NCI-H460 (cell line): ENCODE measurements at places on chromosomes 2 and 18.

GRCh38 chr2:228446734-228447133 is 265.2 kb upstream of the SPHKAP start:
- no peak for DNase-seq

DNA sequence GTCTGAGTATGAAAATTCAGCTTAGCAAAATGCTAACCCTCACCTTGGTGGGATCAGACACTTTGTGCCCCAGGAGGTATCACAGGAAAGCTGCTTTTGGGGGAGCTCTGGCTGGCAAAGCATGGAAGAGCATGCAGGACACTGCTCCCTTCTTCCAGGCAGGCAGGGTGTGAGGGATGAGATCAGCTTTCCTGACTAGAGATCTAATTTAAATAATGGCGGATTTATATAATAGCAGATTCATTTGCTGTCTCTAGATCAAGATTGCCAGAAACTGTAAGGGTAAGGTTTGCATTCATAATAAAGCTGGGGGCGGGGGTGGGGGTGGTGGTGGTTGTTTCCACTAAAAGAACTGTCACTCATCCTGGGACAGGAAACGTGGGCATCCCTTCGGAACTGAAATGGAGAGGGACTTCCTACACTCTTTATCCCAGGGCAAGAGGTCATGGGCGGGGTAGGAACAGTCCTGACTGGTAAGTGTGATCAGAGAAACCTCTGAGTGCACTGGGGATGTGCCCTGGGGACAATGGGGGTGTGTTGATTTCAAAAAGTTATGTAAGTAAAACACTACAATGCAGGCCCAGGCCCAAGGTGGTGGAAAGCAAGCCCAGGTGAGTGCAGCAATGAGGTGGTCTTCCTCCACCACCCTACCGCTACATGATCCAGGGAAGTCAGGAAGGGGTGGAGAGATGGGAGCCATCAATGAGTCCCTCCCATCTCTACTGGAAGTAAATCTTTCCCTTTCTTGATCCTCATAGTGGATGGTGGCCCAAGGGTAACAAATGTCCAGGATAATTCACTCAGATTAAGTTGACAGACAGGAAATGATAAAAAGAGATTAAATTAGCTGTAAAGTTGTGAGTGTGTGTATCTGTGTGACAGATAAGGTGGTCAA is 171.4 kb upstream of the SERPINE2 start:
- DNase-seq: no peak

DNA sequence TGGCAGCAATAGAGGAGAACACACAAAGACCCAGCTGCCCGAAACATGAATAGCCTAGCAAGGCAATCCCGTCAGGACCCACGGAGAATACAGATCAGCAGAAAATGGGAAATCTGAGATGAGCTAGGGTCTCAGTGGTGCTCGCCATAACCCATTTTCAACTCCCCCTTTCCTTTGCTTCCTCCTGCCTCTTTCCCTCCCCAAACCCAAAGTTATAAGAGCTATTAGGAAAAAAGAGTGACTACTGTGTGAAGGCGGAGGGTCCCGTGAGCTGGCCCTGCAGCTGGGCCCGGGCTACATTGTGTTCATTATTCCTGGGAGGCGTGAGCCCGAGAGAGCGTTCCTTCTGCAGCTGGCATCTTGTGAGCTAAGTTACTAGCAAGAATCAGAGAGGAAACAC is 118.4 kb downstream of the PID1 start:
- no peak for DNase-seq

GRCh38 chr2:159807183-159808031 is 9.4 kb upstream of the CD302 start:
- peak; percentile 62 for DNase-seq

- DNase-seq: no peak
These were observed 865.1 kb upstream of the ACVR2A start for GRCh38 chr2:146979746-146980145.

GRCh38 chr18:44568986-44569385 is 111.7 kb upstream of the SETBP1 start:
- no peak for DNase-seq

DNA sequence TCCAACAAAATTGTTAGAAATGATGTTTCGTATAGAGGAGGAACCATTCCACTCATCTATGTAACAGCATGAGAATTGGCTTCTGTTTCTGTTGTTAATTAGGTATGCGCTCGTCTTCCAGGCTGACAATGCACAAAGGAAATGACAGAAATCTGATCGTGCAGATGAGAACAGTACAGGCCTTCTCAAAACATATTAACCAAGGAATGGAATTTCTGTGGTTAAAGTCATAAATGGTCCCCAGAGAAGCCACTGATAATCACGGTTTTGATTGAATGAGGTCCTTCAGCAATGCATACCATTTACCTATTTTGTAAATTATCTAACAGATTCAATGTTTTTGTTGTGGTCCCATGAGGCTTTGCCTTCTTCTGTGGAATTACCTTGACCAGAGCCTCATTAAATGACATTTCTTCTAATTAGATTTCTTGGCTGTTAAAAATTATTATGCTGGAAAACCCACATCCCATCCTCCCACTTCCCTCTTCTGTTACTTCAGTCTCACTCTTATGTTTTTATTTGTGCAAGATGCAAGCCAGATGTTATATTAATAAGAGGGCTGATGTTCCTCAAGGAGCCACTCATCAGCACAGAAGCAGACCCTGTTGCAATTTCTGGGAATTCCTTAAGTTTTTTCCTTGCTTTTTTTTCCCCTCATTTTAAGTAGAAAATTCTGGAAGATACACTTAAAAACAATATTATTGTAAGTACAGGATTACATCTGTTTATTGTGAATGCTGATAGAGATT is 395.8 kb downstream of the PID1 start:
- no peak for DNase-seq

GRCh38 chr2:176931588-176932563 is 280.7 kb upstream of the HNRNPA3 start:
- DNase-seq: peak; percentile 9

- no peak for DNase-seq
These were observed 276.1 kb upstream of the SIX2 start for GRCh38 chr2:45285311-45285710.

DNA sequence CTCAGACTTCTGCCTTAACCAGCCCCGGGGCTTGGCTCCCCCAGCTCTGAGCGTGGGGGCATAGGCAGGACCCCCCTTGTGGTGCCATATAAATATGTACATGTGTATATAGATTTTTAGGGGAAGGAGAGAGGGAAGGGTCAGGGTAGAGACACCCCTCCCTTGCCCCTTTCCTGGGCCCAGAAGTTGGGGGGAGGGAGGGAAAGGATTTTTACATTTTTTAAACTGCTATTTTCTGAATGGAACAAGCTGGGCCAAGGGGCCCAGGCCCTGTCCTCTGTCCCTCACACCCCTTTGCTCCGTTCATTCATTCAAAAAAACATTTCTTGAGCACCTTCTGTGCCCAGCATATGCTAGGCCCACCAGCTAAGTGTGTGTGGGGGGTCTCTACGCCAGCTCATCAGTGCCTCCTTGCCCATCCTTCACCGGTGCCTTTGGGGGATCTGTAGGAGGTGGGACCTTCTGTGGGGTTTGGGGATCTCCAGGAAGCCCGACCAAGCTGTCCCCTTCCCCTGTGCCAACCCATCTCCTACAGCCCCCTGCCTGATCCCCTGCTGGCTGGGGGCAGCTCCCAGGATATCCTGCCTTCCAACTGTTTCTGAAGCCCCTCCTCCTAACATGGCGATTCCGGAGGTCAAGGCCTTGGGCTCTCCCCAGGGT is 5.5 kb downstream of the CTDSP1 start:
- DNase-seq: no peak

GRCh38 chr2:110718990-110719389 is 13.4 kb upstream of the ACOXL start:
- DNase-seq: no peak

DNA sequence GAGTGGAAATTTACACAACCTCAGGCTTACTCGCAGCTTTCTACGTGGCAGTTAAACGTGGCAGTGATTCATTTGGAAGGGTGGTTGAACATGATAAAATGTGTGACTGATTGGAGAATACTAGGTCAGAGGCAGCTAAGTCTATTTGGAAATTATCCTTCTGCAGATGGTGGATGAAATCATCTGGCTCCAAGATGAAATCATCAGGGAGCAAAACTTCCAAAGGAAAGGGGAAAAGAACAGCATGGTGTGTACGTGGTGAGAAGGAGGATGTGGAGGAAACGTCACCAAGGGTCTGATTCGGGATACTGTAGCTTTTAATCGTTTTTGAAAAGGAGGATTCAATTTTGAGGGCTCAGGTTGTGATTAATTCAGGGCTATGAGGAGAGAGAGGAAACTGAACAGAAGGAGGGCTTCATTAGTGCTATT is 47.9 kb downstream of the COL3A1 start:
- DNase-seq: no peak

DNA sequence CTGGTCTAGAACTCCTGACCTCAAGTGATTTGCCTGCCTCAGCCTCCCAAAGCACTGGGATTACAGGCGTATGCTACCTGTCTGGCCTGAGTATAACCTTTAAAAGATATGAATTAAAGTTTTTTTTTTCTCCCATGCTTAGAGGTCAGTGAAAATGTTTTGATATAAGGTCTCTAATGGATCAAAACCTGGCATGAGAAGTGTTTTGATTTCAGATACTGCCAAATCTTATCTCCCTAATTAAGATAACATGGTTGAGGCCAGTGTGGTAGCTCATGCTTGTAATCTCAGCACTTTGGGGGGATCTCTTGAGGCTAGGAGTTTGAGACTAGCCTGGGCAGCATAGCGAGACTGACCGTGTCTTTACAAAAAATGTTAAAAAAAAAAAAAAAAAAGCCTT is 41.2 kb downstream of the SNRPD1 start:
- no peak for DNase-seq

DNA sequence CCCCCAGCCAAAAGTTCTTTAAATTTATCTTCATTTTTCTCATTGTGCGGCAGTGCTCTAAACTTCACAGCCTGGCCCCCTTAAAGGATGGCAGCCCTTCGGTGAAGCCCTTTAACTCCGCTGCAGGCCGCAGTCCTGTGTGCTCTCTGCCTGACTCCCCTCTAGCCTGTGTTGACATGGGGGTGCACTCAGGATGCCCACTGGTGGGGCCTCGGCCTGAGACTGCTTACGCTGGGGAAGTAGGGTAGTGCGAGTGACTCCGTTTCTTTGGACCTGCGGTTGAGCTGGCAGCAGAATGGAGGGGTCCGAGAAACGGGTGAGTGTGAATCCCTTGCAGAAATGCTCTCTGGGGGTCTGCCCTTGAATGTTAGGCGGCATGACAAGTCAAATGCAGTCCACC is 5.6 kb downstream of the RAB12 start:
- DNase-seq: no peak

DNA sequence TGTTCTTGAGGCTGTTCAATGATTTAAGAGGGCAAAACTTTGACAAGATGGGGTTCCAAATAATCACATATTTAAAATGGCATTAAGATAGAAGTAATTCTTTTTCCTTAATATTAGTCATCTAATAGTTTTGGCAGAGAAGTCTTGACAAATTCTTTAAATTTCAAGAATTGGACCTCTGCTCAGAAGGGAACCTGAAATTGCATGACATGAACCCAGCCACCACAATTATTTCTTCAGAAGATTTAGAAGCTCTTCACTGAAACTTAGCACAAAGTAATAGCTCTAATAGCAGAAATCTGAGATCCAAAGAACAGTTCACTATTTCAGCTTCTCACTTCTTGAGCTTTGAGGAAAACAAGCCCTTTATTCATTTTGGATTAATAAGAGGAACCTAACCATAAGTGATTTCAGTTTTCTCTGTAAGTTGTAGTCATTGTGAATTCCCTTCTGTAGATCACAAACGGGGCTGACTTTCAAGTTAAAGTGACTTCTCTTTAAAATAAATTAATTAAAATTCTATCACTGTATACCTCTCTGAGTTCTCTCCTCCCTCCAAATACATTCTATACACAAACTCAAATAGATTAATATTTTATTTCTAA is 100.6 kb upstream of the ITGA4 start:
- DNase-seq: no peak

DNA sequence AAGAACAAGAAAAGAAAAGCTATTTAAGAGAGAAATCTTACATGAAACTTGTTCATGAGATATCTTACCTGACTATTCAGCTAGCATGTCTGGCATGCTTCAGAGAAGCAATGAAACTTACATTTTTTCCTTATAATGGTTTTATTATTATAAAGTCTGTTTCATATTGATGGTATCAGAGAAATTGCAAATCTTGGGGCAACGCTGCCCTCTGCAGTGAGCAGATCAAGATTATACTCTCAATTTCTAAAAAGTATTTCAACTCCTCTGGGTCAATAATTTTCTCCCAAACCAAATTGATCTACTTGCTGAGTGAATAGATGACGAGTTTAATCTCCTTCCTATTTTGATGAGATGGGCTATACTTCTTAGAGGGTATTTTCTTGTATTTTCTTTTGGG is 235.6 kb downstream of the NUP35 start:
- DNase-seq: no peak
